GM12892 (cell line): ENCODE measurements at places on chromosomes 1 and 21.

- DNase-seq, result no peak
Observed at GRCh38 chr1:153928791-153929341, 6.1 kb upstream of the GATAD2B start.

GRCh38 chr1:212070720-212071302 lies 35.3 kb downstream of the DTL start:
- no peak for DNase-seq

GRCh38 chr1:187413405-187414169 lies 584.8 kb downstream of the PLA2G4A start:
- DNase-seq, result no peak

- DNase-seq, result no peak
Observed at GRCh38 chr1:224219612-224220059, 36.6 kb downstream of the DEGS1 start.

DNA sequence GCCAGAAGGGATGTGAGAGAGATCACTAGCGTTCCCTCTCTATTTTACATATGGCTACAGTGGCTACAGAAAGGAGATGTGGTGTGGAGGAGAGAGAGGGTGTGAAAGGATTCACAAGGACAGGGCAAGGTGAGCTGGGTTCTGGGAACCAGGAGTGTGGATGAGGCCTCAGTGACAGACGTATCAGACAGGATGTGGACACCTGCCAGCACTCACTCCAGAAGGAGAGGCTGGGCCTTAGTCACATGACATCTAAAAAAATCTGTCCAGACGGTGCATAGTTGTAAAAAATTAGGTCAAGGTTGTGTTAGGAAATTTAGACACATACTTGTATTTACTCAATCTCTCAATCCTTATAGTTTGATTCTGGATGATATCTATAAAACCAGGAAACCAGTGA lies 10.6 kb downstream of the TRIM67 start:
- no peak for DNase-seq

GRCh38 chr1:40985875-40986274 lies 6.4 kb downstream of the CTPS1 start:
- DNase-seq, result no peak

DNA sequence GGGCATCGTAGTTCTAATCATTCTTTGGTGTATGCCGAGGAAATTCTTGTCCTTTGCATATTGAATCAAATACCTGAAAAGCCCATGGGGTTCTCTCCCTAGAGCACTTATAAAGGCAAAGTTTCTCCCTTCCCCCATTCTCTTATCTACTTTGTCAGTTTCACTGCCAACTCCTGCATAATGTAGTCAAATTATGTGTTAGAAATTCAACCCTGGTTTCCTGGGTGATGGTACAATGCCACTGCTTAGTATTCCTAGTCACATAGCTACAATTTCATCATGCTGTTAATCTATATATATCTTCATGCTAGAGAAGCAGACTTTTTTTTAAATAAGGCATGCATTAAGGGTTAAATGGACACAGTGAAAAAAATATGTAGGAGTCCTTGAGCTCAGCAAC lies 119.0 kb downstream of the PDE4B start:
- no peak for DNase-seq

- DNase-seq, result no peak
Observed at GRCh38 chr1:238913210-238913609, 473.2 kb upstream of the CHRM3 start.

DNA sequence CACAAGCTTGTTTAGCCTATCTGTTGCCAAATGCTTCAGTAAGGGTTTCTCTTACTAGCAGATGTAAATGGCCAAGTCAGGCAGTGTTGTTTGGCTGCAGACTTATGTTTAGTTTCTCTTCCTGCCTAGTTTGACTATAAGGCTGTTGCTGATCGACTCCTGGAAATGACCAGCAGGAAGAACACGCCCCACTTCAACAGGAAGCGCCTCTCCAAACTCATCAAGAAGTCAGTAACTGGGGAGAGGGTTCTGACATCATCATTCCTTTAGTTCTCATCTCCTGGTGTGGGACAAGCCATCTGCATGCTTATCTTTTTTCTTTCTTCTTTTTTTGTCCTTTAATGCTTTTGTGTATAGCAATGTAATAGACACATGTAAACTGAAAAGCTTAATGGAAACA lies 25.1 kb downstream of the RRP1B start:
- no peak for DNase-seq

- no peak for DNase-seq
Observed at GRCh38 chr1:156752843-156753482, 1.5 kb upstream of the HDGF start.

- DNase-seq, result no peak
Observed at GRCh38 chr1:172001288-172001687, 160.0 kb downstream of the DNM3 start.

- no peak for DNase-seq
Observed at GRCh38 chr1:111669268-111669667, 49.7 kb downstream of the RAP1A start.

DNA sequence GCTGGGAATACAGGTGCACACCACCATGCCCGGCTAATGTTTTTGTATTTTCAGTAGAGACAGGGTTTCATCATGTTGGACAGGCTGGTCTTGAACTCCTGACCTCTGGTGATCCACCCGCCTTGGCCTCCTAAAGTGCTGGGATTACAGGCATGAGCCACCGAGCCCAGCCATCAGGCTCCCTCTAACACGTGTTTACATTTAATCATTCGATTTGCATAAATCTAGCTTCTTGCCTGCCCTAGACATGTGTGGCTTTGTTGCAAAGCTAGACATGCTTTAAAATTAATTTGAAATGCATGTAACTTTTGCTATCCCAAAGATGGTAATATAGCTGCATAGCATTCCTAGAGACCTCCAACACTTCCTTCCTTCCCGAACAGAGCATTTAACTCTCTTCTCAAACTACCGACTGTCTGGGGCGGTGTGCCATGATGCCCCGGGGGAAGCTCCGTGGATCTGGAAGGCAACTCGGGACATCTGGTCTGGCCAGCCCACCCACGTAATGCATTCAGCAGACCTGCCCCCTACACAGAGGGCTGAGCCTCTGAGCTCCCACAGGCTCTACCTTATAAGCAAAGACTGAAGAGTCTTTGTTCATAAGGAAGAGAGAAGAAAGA lies 34.6 kb upstream of the NID1 start:
- no peak for DNase-seq

DNA sequence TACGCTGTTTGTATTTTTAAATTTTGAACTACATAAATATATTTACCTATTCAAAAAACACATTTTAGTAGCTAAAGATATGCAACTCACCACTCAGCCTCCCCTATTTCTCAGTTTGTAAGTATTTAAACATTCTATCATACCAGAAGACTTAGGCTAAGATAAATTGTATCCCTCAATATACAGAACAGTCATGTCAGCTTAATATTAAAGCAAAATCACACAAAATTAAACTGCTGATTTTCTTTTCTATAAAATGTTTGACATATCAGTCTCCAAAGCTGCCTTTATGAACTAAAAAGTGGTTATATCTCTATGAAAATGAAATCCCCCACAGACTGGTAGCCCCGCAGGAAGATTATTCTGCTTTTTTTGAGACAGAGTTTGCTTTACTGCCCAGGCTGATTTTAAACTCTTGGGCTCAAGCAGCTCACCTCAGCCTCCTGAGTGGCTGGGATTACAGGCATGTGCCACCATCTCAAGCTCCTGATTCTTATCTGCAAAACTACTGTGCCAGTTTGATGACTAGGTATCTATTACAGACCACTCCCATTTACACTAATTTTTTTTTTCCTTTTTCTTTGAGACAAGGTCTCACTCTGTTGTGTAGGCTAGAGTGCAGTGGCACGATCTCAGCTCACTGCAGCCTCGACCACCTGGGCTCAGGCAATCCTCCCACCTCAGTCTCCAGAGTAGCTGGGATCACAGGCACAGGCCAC lies 37.6 kb downstream of the NRDC start:
- no peak for DNase-seq

- no peak for DNase-seq
Observed at GRCh38 chr1:78911956-78912880, 94.3 kb downstream of the ADGRL4 start.

DNA sequence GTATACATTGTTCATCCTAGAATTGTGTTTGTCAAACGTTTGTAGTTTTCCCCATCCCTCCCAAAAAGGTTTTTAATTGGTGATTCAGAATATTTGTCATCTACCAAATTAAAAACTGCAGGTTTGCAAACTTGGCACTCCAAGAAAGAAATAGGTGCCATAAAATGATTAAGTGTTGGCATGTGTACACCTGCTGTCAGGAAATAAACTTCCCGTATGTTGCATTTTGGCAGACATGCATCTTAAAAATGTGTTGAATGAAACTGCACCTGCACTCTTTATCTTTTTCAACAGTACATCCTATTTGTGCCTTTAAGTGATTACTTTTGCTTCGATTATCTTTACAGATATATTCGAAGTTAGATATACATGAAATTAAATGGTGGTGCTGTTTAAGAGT lies 7.3 kb downstream of the B3GALT2 start:
- no peak for DNase-seq

DNA sequence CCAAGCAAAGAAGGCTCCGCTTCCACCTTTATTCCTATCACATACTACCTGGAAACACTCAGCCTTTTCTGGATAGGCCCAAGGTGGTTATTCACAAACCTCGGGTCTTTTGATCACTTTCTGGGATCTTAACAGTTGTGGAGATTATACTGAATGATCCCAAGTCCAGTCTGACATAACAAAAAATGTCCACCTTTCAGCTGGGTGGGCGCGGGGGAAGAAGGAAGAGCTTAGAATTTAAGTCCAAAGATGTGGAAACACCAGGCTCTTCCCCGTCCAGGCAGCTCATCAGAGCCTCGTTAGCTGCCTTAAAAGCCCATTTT lies 338 bp upstream of the C1orf53 start:
- no peak for DNase-seq

DNA sequence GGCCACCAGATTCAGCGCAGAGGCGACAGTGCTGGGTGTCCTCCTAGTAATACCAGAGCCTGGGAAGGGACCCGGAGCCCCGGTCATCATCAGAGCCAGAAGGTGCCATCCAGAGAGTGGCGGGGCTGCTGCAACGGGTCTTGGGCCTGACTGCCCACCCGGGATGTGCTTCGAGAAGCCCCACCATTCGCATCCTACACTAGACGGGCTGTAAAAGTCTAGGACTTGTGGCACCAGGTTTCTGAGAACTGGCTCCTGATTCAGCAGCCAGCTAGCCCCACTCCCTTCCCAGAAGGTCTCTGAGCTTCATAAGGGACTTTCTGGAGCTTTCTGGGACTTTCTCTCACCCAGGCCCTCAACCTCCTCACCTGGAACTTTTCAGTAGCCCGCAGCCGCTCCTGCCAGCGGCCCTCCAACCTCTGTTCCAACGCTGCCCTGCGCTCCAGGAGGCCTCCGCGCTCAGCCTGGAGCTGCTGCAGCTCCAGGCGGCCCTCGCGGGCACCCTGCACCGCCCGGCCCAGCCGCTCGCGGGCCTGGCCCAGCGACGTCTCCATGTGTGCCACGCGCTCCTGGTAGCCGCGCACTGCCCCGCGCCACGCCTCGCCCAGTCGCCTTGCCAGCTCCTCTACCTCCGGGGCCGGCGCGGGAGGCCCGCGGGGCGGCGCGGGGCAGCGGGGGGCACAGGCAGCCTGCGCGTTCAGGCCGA lies 940 bp downstream of the NES start:
- DNase-seq, result no peak
